ENCODE measurements at places on chromosomes 6 and 20.

DNA sequence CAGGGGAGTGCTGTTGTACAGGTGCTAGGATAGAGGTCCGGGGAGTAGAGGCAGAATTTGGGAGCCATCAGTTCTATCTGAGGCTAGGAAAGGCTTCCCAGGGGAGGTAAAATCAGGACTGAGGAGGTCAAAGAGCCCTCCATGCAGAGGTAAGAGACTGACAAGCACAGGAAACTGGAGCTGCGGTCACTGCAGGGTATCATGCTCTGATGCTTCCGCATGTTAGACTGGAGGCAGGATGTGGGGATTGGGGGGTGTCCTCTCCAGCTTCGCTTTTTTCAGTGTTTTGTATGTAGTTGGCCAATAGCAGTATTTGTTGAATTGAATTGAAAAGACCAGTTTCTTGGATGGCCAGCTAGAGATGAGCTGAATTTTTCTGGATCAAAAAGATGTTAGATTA is 87.8 kb downstream of the SLC22A3 start:
- DNase-seq = no peak

DNA sequence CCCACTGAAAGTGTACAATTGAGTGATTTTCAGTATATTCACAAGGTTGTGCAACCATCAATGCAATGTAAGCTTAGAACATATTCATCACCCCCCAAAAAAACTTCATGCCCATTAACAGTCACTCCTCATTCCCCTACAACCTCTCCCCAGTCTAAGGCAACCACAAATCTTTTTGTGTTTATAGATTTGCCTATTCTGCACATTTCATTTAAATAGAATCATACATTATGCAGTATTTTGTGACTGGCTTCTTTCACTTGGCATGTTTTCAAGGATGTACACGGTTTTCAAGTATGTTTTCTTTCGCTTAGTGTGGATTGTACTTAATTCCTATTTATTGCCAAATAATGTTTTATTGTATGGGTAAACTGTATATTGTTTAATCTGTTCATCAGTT is 329.3 kb upstream of the RNF24 start:
- DNase-seq = no peak

DNA sequence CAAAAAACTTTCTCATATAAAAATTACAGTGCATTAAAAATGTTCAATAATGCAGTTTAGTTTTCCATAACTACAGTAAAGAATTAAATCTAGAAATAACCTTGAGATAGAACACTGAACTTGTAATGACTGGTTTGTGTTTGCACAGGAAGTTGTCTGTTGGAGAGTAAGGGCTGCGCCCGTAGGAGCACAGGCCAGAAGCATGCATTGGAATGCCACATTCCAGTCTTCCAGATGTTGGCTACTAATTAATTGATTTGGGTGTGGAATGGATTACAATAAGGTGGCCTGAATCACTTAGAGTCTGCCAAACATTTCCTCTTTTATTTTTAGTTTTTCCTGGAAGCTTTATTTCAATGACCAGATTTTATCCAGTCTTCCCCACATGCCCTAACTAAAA is 582.6 kb upstream of the MMS22L start:
- DNase-seq = no peak

GRCh38 chr20:19828232-19828631 is 70.2 kb downstream of the RIN2 start:
- no peak for DNase-seq

DNA sequence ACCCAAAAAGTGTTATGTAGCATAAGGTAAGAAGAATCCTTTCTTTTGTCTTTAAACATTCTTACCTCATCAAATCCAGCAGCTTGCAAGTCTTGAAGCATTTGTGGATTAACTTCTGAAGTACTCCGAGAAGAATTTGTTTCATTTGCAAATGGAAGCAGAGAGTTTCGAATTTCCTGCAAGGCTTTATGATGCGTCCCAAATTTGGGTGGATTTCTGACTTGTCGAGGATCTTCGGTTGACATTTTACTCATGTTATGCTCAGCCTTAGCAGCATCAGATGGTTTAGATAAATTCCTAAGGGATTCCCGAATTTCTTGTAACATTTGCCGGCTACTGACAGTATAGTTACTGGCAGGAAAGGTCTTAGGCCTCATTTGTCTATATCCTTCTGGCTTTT is 16.2 kb downstream of the LATS1 start:
- DNase-seq = no peak

DNA sequence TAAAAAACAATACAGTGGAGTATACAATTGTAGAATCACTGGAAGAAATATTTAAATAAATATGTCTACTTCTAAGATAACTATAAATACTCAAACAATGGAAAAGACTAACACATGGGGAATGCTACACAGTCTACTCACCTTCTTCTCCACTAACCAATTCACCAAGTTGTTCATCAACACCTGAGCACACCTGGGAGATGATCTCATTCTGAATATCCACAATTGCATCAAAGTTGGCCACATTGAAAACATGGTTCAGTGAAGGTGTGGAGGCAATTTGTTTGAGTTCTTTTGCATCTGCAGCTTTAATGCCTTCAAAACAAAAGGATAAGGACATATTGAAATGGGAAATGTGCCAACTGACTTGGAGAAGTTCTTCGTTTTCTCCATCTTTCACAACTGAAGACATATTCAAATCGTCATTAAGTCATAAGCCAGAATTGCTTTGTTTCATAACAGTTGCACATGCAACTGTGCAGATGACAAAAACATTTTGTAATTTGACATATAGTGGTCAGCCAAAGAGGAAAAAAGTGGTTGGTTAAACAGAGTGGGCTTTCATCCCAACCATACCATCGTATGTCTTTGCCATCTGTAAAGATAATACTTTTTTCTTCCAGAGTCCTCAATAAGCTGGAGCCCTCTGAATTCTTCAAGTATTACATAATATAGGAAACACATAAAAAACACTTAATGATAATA is 17.5 kb downstream of the COL12A1 start:
- DNase-seq = no peak

DNA sequence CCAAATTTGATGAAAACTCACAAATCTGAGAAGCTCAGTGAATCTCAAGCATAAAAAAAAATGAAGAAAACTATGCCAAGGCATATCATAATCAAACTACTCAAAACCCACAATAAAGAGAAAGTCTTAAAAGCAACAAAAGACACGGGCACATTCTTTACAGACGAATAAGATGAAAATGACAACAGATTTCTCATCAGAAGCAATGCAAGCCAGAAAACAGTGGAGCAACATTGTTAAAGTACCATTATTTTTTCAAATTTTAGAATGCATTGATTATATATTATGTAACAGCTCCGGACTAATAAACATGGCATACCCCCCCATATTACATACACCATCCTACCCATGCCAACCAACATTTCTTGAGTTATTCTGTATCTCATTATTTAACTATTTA is 55.3 kb upstream of the INSM1 start:
- no peak for DNase-seq

GRCh38 chr6:41646026-41646795 is 7.9 kb downstream of the MDFI start:
- no peak for DNase-seq

DNA sequence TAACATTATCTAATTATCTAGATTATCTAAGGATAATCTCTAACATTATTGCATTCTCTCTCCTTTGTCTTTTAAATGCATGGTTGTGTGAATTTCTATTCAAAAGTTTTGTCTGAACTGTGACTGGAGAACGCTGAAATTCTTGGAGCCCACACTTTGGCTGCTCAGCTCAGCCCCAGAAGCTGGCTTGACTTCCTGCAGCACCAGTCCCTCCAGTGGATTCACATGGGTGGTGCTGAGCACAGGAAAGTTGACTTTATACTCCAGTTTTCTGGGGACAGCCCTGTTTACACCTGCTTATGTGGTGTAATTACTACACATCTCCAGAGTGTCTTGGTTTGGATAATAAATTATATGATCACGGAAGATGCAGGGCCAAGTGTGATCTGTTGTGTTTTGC is 255.1 kb upstream of the NOX3 start:
- DNase-seq = no peak
